ENCODE measurements at places on chromosomes 12 and 14.

DNA sequence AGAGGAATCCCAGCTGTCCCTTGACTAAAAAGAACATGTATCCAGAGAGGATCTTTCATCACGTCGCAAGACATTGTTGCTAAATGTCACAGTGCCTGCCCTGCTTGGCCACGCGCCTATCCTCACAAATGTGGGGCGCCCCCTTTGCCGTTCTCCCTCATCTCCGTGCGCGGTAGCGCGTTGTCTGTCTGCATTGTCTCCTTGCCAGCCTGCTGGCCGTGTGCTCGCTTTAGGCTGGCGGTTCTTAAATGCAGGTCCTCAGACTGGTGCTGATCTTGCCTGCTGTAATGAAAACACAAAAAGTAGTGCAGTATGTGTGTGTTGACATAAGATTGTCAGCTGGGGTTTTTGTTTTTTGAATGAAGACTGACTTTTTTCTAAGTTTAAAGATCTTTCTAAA, 198.2 kb upstream of the RGS6 start:
- no peak for DNase-seq

GRCh38 chr12:58833853-58834252, 86.5 kb downstream of the LRIG3 start:
- DNase-seq = peak; percentile 67

DNA sequence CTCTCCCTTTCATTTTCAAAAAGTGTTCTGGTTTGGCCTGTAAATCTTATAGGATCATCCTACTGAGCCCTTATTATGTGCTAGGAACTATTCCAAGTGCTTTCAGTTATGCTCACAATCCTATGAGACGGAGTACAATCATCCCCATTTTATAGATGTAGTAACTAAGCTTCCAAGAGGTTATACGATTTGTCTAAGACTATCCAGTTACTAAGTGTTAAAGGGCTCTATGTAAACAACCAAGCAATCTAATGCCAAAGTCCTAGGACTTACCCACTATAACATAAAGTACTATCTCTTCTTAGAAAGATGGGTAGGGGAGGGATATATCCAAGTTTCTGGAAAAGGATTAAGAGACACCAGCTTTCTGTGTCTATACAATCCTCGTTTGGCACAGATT, 6.7 kb downstream of the CFL2 start:
- no peak for DNase-seq

DNA sequence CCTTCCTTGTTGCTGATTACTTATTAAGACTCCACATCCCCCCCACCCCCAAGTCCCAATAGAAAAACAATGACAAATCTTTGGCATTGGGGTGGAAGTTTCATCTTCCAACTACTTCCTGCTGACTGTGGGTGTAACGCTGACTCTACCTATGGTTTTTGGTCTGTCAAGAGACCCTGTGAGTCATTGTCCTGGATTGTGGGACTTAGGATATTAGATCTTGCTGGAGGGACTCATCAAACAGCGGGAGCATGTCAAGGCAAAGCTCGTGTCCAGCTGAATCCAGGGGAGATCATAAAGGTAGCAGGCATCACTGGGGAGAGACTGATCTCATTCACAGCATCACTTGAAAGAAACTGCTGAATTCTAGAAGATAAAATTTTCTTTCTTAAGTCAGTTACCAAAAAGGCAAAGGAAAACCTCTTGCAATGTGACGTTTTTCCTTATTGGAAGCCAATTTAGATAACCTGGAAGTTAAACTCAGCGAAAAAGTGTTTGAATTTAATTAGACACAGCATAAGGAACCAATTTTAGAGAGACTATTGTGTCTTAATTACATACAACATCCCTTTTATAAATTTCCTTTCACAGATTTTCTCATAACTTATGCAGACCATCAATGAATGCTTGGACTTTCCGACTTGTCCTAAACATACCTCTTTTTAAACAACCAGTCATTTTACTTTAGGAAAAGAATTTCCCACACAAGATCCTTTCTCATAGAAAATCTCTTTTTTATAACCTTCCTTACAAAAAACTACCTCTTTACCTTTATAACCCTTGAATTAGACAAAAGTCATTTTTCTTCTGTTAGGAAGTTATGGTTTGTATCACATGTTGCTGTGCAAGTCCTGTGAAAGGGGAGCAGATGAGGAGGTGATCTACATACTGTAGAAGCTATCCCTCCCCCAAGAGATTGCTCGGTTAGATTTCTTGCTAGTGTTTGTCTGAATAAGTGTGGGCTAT, 94.6 kb upstream of the SCAF11 start:
- DNase-seq = no peak

DNA sequence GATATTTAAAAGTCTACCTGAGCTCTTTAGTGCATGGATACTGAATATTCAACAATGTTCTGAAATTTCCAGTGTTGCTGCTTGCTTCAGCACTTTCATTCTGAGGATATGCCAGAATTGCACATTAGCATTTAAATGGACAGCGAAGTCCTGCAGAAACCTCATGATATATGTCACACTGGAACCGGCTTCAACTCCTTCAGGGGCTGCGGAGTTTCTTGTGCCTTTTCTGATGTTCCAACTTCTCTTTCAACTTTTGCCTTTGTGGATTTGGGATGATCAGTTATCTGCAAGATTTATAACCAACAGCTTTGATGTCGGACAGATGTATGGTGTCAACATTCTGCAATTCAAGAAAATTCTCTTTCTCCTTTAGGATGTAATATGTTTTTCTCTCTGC, 142.5 kb upstream of the LMNTD1 start:
- DNase-seq = no peak

- no peak for DNase-seq
Observed at GRCh38 chr14:102184316-102185035, 44.8 kb downstream of the WDR20 start.

- DNase-seq = no peak
Observed at GRCh38 chr12:115468087-115468510, 784.1 kb upstream of the TBX3 start.

GRCh38 chr12:72368298-72368697, 96.1 kb downstream of the TRHDE start:
- no peak for DNase-seq

- no peak for DNase-seq
Observed at GRCh38 chr12:112322882-112323547, 59.2 kb downstream of the HECTD4 start.

DNA sequence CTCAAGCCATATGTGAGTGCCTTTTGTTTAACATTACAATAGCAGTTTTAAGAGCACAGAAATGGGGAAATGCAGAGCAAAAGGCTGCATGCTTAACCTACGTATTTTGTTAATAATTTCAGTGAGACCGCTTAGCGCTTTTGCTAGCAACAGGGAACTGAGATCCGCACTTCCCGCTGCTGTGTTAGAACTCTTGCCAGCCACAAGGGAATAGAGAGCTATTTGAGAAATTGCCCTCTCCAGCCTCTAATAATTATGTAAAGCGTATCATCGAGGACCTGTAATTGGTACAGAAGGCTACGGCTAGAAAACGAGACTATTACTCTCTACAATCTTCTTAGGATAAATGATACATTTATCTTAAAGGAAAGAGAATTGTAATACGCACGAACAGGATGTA, 205.2 kb upstream of the GRIP1 start:
- no peak for DNase-seq

GRCh38 chr14:23115039-23115731, 3.9 kb downstream of the CEBPE start:
- DNase-seq = no peak

GRCh38 chr14:30596935-30597334, 25.2 kb upstream of the SCFD1 start:
- DNase-seq = no peak

DNA sequence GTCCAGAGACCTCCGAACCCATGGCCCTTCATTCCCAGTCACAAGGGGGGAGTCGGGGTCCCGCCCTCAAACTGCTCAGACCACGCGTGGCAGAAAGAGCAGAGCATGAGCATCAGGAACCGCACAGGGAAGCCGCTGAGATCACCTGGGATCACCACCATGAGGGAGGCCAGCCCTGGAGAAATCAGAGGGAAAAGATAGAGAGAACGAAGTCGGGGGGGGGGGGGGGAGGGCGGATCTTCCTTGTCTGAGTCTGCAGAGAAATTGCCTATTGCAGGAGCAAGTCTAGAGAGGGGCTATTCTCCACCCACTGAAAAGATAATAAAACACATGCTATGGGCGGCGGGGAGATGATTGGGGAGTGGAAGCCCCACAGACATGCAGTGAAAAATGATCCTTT, 884 bp upstream of the TMEM132C start:
- DNase-seq = no peak

- DNase-seq = no peak
Observed at GRCh38 chr12:9030776-9031175, 41.4 kb downstream of the KLRG1 start.

All from NCI-H1105 (cell line).